ENCODE measurements at places on chromosomes 1 and 21.

DNA sequence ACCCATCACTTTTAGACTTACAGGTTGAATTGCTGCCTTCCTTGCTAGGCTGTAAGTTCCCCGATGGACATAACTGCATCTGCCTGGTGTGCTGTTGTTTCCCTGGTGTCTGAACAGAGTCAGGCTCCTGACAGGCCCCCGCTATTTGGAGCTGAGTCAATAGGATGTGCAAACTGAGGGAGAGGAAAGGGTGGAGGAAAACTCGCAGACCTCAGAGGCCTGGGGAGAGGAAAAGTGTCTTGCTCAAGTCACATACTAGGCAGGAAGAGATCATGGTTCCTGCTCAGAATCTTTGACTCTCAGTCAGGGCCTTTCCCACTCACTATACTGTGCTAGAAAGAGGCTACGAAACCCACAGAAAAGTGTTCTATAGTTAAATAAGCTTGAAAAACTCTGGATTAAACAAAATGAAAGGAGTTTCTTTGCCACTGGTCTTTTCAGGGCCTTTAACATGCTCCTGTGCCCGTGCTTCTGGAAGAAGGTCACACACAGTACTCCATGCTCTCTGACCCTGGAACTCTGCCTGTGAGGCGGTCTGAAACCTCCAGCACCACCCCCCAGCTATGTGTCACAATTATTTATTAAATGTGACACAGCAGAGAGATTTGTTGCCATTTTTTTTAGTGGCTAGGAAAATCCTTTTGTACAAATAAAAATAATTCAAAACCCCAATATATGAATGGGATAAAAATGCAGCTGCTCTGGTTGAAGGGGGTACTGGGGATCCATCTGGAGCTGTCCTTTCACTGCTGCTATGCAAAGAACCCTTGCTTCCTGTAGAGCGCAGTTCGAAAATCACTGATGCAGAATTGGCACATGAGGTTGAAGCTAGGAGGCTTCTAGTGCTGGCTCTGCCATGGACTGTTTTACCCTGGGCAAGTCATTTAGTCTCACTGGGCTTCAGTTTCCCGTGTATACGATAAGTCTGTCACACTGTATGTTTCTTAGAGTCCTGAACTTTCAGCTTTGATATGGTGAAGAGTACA lies 20.1 kb upstream of the CDCP2 start:
- H3K4me1 ChIP-seq = no peaks in the 10 kb centered on the region
- no peak overlapping the region for H3K27ac ChIP-seq
- DNase-seq = no peak

- no peak overlapping the region for H3K4me3 ChIP-seq
- no peak for DNase-seq
- no peaks in the 10 kb centered on the region for H3K27me3 ChIP-seq
- no peak overlapping the region for H3K27ac ChIP-seq
- H3K36me3 ChIP-seq = peaks cover 89% of the 10 kb centered on the region
- no peaks in the 10 kb centered on the region for H3K4me1 ChIP-seq
Observed at GRCh38 chr1:156795787-156796186, 20.9 kb downstream of the SH2D2A start.

- H3K4me3 ChIP-seq = no peak overlapping the region
- no peak for DNase-seq
- peak overlapping the region; percentile 27 for H3K27ac ChIP-seq
- H3K36me3 ChIP-seq = peaks cover 42% of the 10 kb centered on the region
- no peaks in the 10 kb centered on the region for H3K27me3 ChIP-seq
Observed at GRCh38 chr1:228747301-228747935, 12.1 kb downstream of the RHOU start.

DNA sequence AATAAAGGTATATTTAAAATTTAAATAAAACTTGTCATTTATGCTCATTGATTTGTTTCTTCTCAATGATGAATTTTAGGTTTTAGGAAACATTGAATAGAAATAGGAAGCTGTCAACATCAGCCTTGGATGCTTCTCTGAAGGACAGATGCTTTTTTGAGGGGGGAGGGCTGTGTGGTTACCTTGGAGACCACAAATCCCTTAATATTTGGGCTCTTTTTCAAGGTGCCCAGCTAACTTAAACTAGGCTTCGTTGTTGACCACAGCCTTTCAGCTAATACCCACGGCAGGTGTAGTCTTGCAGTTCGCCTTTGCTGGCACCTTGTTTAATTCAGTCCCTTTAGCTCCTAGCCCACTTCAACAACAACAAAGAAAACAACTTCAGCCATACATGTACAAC lies 22.5 kb downstream of the TENT5C start:
- H3K36me3 ChIP-seq = peaks cover 7% of the 10 kb centered on the region
- no peak overlapping the region for H3K27ac ChIP-seq
- no peak for DNase-seq
- no peaks in the 10 kb centered on the region for H3K27me3 ChIP-seq
- no peak overlapping the region for H3K4me3 ChIP-seq
